ENCODE measurements at places on chromosomes 4 and X. TPM values are rescaled to one million over a fixed set of nuclear protein-coding genes. Genes with fewer than 3 reads are reported as not detected.

- DNase-seq, result no peak
Observed at GRCh38 chr4:176642472-176642871, 150.2 kb downstream of the VEGFC start.

- no peak for DNase-seq
Observed at GRCh38 chrX:132367984-132368383, 120.9 kb downstream of the MBNL3 start.

- no peak for DNase-seq
Observed at GRCh38 chr4:42172921-42173320, 20.5 kb upstream of the BEND4 start.

- no peak for DNase-seq
Observed at GRCh38 chrX:7019555-7019954, 128.0 kb upstream of the STS start.

DNA sequence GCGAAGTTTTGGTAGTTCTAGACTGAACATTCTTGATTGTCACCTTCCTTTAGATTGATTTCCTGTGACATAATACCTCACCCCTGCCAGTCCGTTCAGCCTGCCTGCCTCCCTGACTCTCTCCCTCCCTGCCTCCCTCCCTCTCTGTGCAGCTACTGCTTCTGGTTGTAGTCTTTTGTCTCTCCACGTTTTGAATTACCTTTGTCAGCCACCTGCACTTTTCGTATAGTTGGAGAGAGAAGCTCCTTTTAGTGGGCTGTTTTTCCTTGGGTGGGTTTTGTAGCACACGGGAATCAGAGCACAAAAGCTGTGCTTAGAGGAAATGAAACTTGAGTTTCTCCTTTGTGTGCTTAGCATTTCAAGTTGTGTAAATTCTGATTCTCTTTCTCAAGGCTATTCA lies 32.6 kb upstream of the MSMO1 start:
- DNase-seq, result peak; percentile 31

DNA sequence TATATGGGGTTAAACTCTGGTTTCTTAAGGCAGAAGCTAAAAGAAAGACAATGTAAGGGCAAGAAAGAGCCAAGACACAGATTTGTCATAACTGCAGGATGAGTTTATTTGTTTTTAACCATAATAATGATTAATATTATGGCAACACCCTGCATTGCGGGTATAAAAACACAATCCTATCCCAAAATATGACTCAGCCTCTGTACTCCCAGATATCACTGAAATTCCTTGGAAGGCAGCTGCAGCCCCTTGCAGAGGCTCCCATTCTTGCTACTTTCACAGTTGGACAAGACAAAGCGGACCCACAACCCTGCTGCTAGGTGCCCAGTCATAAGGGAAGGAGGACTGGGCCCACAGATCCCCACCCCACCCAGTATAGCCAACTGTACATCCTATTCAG lies 20.4 kb upstream of the FGF16 start:
- DNase-seq, result no peak

- no peak for DNase-seq
Observed at GRCh38 chr4:17168571-17168970, 270.1 kb upstream of the LDB2 start.

DNA sequence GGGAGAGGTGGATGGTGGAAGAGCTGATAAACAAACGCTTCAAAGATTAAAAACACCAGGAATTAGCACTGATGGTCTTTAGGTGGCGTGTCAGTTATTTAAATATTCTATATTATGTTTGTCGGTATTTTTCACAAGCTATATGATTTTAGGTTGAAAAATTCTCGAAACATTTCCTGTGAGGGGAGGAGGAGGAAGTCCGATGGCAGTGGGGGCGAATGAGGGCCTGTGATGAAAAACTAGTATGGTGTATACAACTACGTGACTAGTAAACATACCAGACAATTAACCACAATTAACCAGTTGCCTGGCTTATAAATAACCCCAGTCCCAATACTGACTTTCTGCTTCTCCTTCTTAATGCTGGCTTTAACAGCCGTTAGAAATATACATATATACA lies 595 bp upstream of the NAP1L2 start:
- peak; percentile 7 for DNase-seq

The PIGA gene
- 95.0 TPM for total RNA-seq

The MCF2 gene
- 1.1 TPM for total RNA-seq

GRCh38 chr4:141346144-141346543 lies 125.4 kb downstream of the ZNF330 start:
- DNase-seq, result no peak

GRCh38 chr4:137387924-137388323 lies 144.4 kb downstream of the PCDH18 start:
- DNase-seq, result no peak

- no peak for DNase-seq
Observed at GRCh38 chrX:130896802-130897501, 6.1 kb downstream of the ENOX2 start.

The PLP1 gene
- not detected for total RNA-seq

- no peak for DNase-seq
Observed at GRCh38 chr4:2843941-2844584, 419 bp downstream of the ADD1 start.

Measured in T-cell (primary cell).